ENCODE measurements at places on chromosomes 4 and X.

GRCh38 chr4:4269856-4270255 is 20.1 kb downstream of the LYAR start:
- DNase-seq, result no peak

GRCh38 chrX:150324919-150325318 is 38.2 kb upstream of the MAMLD1 start:
- no peak for DNase-seq

GRCh38 chrX:132758759-132759158 is 199.7 kb downstream of the HS6ST2 start:
- no peak for DNase-seq

DNA sequence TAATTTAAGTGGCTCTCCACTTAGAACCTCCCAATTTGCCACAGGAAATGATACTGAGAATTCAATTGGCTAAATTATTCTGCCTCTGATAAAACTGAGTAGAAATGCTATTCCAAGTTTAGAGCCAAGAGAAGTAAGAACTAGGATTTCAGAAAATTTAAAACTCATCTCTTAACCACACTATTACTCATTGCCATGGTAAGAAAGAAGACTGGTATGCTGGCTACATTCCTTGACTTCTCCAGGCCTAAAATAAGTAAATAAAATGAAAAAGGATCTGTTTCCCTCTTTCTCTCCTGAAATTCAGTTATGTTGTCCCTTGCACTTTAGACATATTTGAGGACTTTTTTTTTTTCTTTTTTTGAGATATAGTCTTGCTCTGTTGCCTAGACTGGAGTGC is 23.3 kb downstream of the ZNF280C start:
- DNase-seq, result no peak

GRCh38 chrX:41692162-41692749 is 3.5 kb downstream of the GPR34 start:
- DNase-seq, result no peak

DNA sequence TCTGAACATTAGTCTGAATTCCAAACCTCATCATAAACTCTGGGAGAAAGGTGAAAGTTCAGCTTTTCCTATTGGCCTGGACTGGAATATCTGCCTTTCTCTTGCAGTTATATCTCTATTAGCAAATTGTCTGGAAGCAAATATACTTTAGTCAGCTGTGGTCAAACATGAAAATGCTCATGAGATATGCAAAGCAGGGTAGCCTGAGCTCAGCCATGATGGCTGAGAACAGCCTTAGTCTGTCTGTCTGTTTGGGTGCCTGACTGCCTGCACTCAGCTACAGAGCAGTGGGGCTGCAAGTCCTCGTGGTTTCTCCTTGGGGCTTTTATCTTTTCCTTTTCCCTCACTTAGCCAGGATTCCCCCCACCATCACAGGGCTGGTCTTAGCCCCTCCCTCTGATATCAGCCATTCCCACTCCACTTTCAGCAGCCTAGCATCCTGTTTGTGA is 19.5 kb upstream of the PGRMC2 start:
- no peak for DNase-seq

DNA sequence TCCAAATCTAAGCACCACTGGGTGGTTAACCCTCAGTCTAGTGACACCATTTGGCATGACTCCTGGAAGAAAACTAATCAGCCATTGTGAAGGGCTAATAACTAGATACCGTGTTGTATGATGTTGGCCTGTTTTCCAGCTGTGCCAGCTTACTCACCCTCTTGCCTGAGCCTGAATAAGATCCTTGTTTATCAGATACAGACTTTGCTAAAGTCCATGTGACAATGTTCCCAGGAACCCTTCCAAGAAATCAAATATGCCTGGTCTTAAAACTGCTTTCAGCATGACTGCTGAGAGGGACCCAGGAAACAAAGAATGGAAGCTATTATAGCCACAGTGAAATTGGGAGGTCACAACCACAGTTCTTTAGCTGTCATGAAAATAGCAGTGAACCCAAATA is 640.8 kb upstream of the INTU start:
- no peak for DNase-seq

DNA sequence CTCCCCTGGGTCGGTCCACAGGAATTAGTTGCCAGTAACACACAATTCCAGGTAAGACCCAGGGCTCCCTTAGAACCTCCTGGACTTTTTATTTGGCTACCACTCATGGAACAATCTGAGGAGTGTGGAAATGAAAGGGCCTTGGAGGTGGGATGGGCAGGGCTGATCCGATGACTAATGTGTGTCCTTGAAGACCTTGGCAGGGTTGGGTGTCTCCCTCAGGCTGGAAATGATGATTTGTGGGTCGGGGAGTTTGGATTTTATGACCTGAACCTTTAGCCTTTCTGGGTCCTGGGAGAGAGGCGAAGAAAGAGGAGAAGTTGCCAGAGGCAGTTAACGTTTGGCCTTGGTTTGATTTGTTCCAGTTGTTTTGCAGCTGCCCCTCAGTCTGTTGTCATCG is 425.0 kb downstream of the MID1IP1 start:
- no peak for DNase-seq

DNA sequence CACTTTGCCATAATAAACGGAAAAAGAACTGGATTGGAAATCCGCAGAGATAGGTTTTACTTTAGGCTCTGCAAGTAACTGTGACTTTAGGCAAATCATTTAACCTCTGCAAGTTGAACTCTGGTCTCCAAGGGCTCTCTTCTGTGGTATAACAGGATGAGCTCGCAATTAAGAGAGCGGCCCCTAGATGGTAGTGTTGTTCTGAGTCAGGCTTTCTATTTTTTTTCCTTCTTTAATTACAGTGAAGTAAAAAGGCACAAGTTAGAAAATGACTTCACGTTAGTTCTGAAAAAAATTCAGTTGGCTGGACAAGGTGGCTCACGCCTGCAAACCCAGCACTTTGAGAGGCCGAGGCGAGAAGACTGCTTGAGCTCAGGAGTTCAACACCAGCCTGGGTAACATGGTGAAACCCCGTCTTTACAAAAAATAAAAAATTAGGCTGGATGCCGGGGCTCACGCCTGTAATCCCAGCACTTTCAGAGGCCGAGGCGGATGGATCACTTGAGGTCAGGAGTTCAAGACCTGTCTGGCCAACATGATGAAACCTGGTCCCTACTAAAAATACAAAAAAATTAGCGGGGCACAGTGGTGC is 18.0 kb downstream of the RPS3A start:
- peak; percentile 23 for DNase-seq

GRCh38 chr4:66688674-66689073 is 856.6 kb downstream of the CENPC start:
- no peak for DNase-seq

DNA sequence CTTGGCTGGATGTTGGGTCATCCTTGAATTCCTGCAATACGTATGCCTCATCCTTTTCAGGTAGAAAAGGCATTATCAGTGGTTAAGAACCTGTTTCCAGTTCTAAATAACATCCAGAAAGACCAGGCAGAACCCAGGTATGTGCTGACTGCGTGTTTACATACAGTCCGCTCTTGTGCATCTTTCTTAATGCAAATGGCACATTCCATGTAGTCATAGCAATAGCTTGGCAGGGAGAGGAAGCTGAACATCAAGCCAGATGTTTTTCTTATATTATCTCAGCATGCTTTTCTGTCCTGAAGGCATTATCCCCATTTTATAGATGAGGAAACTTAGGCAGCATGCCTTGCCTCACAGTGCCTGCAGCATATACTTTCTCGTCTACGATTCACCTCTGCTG is 2.1 kb downstream of the DCLK2 start:
- DNase-seq, result no peak
